Stimulated activated CD4-positive, alpha-beta T cell treated with anti-CD3 and anti-CD28 coated beads, Interleukin-2, amount 100 ng/mL, for 24 hours (primary cell): ENCODE measurements at places on chromosomes 16 and 17.

GRCh38 chr17:74739227-74739831, 2.3 kb downstream of the RAB37 start:
- no peak for DNase-seq

- DNase-seq: no peak
Measured at GRCh38 chr17:41639492-41640473, 15.4 kb upstream of the KRT17 start.

- no peak for DNase-seq
Measured at GRCh38 chr17:81449351-81449750, 54.1 kb downstream of the BAHCC1 start.

DNA sequence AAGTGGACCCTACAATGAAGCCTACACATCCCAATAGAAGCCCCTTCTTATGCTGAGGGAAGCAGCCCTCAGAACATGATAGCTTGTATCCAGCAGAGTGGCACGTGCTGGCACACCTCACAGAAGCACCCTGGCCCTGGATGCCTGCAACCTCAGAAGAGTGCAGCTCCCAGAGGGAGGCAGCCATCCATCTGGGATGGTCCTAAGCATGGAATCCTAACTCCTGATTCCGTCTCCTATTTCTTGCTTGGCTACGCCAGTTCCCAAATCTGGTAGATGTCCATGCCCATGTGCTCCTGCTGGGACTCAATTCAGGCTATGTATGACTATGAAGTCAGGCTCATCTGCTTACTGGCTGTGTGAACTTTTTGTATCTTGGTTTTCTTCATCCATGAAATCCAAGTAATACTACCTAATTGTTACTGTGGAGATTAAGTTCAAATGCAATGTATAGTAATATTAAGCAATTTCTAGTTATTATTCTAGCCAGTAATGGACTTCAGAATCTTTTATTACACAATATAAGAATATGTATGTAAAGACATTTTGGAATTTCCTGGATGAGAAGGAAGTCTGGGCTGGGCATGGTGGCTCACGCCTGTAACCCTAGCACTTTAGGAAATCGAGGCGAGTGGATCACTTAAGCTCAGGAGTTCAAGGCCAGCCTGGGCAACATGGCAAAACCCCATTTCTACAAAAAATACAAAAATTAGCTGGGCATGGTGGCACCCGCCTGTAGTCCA, 32.4 kb downstream of the SIAH1 start:
- no peak for DNase-seq

DNA sequence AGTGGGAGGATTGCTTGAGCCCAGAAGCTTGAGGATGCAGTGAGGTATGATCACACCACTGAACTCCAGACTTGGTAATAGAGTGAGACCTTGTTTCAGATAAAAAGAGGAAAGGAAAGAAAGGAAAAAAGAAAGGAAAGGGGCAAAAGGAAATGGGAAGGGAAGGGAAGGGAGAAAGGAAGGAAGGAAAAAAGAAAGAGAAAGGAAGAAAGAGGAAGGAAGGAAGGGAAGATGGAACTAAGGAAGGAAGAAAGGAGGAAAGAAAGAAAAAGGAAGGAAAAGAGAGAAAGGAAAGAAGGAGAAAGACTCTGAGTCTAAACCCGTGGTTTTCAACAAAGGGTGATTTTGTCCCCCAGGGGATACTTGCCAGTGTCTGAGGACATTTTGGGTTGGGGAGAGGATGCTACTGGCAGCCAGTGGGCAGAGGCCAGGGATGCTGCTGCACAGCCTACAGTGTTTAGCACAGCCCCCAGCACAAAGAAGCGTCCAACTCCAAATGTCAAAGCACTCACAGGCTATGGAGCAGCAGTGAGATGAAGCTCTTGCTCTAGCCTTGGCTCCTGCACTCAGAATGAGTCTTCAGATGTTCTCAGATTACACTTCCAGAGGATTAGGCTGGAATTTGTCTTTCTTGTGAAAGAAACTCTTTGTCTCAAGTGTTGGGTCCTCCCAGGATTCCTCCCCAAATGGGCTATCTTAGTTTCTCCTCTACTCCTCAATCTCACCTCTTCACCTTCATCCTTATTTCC, 64.2 kb downstream of the BMERB1 start:
- DNase-seq: no peak

- no peak for DNase-seq
Measured at GRCh38 chr17:82232876-82233785, 4.3 kb downstream of the SLC16A3 start.

- DNase-seq: no peak
Measured at GRCh38 chr16:83615953-83616350, 191.8 kb upstream of the HSBP1 start.

- DNase-seq: no peak
Measured at GRCh38 chr17:83077411-83077810, 2.0 kb upstream of the METRNL start.

DNA sequence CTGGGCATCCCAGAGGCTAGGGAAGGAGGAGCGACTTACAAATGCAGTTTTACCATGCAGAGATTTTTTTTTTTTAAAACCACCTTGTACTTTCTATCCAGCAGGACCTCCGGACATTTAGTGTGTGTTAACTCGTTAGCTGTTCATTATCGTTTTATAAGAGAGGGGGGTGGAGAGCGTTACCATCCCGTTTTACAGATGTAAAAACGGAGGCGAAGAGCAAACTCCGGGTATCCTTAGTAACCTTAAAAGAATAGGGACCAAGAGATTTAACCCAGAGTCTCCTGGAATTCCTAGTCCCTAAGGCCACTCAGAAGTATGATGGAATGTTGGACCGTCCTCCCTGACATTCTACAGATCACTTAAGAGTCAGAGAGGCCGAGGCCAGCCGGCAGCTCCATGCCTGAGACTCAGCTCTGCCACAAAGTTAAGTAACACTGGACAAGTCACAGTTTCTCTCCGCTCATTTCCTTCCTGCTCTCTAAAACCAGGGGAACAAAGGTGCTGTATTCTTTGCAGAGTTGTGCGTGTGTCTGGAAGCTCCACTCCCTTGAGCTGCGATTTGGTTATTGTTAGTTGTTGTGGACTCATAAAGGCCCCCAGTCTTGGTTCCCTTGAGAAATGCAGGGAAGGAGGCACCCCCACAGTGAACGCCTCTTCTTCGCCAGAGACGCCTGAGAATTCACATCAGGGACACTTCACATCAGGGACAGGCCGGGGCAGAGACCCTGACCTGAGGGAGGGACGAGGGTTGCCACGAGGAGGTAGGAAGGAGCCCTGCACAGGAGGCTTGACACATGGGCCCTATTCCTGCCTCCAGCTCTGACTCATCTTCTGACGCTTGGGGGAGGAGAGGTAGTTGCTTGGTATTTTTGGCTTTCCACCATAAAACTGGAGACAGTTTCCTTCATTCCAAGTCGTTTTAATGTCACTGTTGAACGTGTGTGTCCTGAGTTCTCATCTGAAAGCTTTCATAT, 1.2 kb downstream of the DUSP14 start:
- DNase-seq: peak; percentile 27

DNA sequence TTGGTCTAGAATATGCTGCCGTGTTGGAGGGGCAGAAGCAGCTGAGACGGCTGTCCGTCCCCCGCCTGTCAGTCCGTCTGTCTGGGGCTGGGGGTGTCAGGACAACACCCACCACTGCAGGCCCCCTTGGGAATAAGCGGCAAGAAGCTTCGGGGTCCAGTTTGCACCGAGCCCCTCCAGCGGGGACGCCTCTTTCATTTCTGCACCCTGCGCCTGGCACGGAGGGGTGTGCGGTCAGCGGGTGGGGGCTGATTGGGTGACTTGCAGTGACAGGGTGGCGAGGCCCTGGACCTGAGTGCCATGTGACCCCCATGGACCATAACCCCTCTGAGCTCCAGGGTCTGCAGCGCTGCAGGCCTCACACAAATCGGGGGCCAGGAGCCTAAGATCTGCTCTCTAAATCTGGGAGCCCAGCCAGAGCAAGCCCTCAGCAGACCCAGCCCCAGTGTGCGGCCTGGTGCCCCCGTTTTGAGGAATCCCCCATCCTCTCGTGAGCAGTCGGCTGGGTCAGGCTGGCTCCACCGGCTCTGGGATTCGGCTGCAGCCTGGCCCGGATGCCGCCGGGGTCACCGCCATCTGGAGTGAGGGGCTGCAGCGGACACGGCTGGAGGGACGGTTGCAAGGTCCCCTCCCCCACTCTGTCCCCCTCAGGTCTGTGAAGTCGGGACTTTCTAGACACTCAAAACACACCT, 8.3 kb downstream of the CBFA2T3 start:
- DNase-seq: no peak

GRCh38 chr16:21159281-21159951, 942 bp downstream of the LDAF1 start:
- DNase-seq: peak; percentile 15

- no peak for DNase-seq
Measured at GRCh38 chr17:28293994-28294393, 25.0 kb upstream of the TMEM97 start.

GRCh38 chr16:24764916-24765315, 35.5 kb downstream of the TNRC6A start:
- DNase-seq: no peak

DNA sequence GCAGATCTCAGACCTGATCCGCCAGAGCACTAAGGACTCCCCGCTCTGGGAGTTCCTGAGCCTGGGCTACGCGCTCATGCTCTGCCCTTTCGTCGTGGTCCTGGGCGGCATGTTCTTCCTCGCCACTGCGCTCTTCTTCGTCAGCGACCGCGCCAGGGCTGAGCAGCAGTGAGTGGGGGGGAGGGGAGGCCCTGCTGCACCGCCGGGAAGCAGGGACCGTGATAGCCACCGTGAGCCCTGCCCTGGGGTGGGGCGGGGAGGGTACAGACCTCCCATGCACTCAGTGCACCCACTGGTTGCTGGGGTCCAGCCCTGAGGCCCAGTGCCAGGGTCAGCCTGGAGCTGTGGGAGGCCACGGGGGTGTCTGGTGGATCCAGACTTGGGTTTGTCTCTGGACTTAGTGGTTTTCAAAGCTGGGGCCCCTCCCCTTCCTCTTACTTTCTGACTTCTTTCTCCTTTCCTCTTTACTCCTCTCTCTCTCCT, 18.9 kb downstream of the MYBBP1A start:
- DNase-seq: no peak

- DNase-seq: no peak
Measured at GRCh38 chr17:75526555-75527270, 1.2 kb downstream of the LLGL2 start.

DNA sequence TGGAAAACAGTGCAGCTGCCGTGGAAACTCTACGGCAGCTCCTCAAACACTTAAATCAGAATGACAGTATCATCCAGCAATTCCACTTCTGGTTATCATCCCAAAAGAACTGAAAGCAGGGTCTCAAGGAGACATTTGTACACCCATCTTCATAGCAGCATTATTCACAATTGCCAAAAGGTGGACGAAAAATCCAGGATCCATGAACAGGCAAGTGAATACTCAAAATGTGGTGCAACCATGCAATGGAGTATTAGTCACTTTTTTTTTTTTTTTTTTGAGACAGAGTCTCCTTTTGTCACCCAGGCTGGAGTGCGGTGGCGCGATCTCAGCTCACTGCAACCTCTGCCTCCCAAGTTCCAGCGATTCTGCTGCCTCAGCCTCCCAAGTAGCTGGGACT, 10.6 kb upstream of the AATK start:
- no peak for DNase-seq

DNA sequence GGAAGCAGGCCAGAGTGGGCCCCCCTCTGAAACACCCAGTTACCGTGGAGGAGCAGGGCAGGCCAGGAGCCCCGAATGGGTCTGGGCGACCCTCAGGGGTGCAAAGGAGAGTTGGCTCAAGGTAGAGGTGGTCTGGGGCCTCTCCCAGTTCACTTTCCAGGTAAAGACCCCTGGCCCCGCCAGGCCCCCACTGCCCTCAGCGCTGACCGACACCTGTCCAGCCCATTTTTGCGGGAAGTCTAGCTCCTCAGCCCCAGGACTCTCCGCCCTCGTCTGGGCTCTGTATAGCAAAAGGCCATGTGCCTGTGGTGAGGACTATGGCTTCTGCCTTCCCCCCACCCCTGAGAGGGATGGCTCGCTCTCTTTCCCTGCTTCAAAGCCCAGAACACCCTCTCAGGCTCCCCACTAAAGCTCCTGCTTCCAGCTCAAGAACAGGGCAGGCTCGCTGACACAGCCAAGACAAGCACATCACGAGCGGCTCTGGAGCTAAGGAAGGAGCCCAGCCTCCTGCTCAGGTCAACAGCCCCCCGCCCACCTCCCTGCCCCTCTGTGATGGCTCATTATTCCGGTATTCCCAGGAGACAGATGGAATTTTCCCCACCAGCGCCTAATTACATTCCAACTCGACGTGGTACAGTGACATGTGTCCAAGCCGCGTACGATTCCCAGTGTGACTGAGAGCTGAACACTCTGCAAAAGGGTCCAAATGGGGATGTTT, 59.4 kb downstream of the RTN4RL1 start:
- DNase-seq: no peak

DNA sequence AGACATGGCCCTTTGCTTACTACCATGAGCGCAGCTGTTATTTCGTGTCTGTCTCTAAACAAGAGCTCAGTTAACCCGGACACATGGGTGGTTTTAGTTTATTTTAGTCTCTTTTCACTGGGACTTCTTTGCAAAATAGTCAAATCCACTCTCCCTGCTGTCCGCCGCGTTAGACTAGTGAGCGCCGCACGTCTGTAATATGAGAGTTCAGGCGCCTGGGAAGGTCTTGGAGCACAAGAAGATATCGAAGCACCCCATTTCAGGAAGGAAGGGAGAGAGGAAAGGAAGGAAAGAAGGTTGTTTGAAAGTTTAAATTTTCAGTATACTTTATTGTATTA, 111.0 kb upstream of the CHMP6 start:
- DNase-seq: no peak

- DNase-seq: no peak
Measured at GRCh38 chr17:17140590-17140980, 65.5 kb downstream of the PLD6 start.

- DNase-seq: no peak
Measured at GRCh38 chr17:42577140-42577531, 393 bp downstream of the PSMC3IP start.

GRCh38 chr17:41647940-41648410, 23.6 kb upstream of the KRT17 start:
- peak; percentile 94 for DNase-seq

- DNase-seq: no peak
Measured at GRCh38 chr17:39970157-39970692, 7.4 kb downstream of the GSDMA start.

GRCh38 chr17:57861790-57862693, 12.2 kb upstream of the MRPS23 start:
- no peak for DNase-seq

- DNase-seq: no peak
Measured at GRCh38 chr16:5428932-5429331, 331.3 kb upstream of the EEF2KMT start.

- no peak for DNase-seq
Measured at GRCh38 chr16:53770641-53771040, 66.7 kb downstream of the FTO start.

DNA sequence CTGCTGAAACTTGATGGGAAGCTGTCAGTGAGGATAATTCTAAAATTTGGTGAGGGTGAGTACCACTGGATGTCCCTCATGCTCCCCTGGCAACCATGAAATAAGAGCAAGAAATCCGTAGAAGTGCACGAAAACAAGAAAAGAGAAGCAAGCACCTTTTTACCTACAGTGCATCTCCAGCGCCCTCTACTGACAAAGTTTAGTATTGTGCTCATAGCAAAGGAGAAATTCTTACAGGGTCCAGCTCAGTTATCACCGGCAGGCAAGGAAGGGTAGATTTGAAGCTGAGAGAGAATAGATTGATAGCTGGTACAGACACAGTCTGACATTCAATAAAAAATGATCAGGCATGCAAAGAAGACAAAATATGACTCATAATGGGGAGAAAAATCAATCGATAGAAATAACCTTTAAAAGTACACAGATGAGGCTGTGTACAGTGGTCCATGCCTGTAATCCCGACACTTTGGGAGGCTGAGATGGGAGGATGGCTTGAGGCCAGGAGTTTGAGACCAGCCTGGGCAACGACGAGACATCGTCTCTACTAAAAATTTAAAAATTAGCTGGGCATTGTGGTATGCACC, 28.3 kb upstream of the TEX2 start:
- DNase-seq: no peak
